Stimulated activated CD8-positive, alpha-beta memory T cell treated with anti-CD3 and anti-CD28 coated beads, Interleukin-7, amount 100 ng/mL, for 48 hours (primary cell): ENCODE measurements at places on chromosomes 4 and X.
A peak's percentile ranks its signal among the peaks of the same experiment; 100 is the strongest.

- no peak for DNase-seq
Observed at GRCh38 chrX:151985531-151985930, 11.1 kb upstream of the GABRE start.

- no peak for DNase-seq
Observed at GRCh38 chrX:16368696-16369095, 201.4 kb downstream of the MAGEB17 start.

- DNase-seq: no peak
Observed at GRCh38 chr4:82031376-82031927, 342.3 kb downstream of the HNRNPD start.

- DNase-seq: no peak
Observed at GRCh38 chr4:68724426-68724825, 54.0 kb upstream of the UGT2B15 start.

- DNase-seq: no peak
Observed at GRCh38 chr4:2938906-2939305, 24.3 kb downstream of the NOP14 start.

DNA sequence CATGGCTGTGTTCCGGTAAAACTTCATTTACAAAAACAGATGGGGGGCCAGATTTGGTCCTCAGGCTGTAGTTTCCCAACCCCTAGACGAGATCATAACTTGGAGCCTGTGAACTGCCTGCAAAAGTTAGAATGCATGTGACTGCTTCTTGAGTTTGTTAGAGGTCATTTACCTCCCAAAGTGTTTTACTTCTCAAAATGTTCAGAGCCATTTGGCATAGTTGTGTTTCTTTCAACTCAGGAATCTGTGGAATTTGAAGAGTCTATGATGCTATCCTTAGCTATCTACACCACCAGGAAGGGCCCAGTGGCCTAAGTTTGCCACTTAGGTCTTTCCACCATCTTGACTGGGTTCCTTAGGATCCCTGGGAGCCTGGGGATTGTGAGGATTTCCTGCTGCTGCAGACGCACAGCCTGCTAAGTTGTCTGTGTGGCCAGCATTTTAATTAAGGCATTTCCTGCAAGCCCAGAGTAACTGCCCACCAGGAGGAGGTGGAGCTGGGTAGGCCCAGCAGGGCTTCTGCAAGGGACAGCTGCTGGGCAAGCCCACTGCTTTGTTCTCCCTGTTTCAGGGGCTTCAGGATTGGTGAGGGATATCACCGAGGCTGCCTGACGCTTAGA, 53.1 kb downstream of the CCNI start:
- DNase-seq: no peak

DNA sequence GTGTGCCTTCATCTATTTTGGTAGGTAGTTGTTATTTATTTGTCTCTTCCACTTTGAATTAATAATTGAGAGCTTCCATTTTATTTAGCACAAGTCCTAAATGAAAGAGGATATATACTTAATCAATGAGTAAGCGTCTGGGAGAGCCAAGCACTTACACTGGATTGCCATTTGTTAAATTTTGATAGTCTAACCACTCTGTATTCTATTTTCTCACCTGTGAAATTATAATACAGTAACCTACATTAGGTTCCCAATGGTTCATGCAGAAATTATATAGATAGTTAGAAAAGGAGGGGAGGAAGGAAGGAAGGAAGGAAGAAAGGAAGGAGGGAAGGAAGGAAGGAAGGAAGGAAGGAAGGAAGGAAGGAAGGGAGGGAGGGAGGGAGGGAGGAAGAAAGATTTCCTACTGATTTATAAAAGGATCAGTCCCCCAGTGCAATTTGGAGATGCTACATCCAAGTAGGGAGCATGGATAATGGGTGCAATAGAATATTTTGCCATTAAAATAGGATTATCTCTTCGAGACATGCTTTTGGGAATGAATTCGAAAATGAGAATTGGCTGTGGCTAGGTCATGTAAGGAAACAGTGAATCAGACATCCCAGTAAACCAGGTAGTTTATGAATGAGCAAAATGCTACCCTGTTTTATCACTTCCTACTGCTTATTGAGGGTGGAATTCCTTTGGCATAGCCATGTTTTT, 239.8 kb downstream of the PCDH7 start:
- no peak for DNase-seq

- no peak for DNase-seq
Observed at GRCh38 chrX:38929966-38930421, 128.7 kb downstream of the MID1IP1 start.

DNA sequence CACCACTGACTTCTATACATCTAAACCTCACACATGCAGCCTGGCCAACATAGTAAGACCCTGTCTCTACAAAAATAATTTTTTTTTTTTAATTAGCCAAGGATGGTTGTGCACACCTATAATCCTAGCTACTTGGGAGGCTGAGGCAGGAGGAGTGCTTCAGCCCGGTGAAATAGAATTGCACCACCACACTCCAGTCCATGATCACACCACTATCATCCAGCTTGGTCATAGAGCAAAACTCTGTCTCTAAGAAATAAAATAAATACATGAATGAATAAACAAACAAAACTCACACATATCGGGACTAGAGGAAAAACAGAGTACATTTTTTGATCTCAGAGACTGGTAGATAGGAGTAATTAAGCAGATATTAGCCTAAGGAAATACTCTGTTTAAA, 66.6 kb upstream of the PDE5A start:
- no peak for DNase-seq

DNA sequence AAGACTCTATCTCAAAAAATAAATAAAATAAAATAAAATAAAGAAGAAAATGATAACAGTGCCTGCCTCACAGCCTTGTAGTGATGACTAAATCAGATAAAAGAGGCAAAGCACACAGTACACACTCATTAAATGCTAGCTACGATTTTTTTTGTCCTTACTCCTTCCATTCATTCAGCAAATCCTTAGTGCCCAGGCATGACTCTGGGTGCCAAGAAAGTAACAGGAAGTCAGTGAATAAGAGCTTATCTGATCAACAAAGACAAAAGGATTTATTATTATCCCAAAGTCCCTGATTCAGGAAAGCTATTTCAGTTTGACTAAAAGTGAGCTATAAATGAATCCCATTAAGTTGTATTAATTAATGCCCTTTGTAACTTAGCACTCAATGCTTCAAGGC, 92.7 kb downstream of the SH3KBP1 start:
- DNase-seq: no peak

GRCh38 chrX:25001808-25002660, 13.7 kb downstream of the ARX start:
- DNase-seq: no peak

DNA sequence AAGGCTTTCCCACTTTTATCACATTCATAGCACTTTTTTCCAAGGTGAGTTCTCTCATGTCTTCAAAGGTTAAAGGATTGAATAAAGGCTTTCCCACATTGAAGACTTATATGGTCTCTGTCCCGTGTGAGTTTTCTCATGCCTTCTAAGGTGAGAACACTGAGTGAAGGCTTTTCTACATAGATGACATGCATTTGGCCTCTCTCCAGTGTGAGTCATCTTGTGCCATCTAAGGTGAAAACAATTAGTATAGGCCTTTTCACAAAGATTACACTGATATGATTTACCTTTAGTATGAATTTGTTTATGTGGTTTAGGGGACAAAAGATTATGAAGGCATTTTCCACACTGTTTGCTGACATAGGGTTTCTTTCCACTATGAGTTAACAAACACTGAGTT, 21.2 kb downstream of the USP17L30 start:
- no peak for DNase-seq

DNA sequence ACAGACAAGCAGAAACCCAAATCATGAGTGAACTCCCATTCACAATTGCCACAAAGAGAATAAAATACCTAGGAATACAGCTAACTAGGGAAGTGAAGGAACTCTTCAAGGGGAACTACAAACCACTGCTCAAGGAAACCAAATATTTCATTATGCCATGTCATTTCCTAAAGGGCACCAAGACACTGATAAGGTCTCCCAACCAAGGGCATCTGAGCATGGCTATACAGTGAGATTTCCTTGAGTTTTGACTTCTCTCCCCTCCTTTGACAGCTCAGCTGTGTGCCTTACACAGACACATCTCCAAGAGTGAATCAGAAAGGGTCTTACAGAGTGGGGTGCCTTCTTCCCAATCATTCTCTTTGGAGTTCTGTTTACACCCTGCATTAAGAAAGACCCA, 40.4 kb downstream of the PCDH7 start:
- no peak for DNase-seq

GRCh38 chr4:121806411-121806810, 5.3 kb downstream of the EXOSC9 start:
- DNase-seq: no peak

- DNase-seq: peak; percentile 8
Observed at GRCh38 chr4:22607382-22607781, 85.4 kb upstream of the GBA3 start.

GRCh38 chrX:15674514-15674840, 9.9 kb upstream of the CLTRN start:
- no peak for DNase-seq

DNA sequence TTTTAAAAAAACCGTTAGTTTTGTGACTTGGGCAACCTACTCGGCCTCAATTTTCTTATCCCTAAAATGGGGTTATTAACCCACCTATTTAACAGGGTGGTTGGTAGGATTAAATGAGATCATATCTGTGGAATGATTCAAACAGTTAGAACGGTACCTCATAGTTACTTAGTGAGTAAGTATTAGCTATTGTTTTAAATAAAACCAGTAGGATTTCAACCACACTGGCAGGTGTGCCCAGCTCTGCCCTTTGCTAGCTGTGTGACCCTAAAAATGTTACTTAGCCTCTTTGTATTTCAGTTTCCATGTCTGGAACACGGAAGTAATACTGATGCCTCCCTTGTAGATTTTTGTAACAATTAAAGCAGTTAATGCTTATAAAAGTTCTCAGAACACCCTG, 225.8 kb upstream of the SPRY1 start:
- no peak for DNase-seq

GRCh38 chr4:168955674-168956073, 54.4 kb downstream of the CBR4 start:
- DNase-seq: no peak

DNA sequence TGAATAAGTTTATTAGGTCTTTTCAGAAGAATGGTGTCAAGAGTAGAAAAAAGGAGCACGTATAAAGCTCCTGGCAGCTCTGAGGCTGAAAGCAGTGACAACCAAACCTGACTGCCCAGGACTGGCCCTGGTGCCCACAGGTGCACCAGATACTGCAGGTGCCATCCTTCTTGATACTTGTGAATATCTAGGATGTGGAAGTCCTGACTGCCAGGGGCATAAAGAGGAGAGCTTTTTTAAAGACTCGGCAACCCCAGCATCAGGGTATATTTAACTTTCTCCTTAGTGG, 60.7 kb downstream of the TMEM150C start:
- DNase-seq: no peak

DNA sequence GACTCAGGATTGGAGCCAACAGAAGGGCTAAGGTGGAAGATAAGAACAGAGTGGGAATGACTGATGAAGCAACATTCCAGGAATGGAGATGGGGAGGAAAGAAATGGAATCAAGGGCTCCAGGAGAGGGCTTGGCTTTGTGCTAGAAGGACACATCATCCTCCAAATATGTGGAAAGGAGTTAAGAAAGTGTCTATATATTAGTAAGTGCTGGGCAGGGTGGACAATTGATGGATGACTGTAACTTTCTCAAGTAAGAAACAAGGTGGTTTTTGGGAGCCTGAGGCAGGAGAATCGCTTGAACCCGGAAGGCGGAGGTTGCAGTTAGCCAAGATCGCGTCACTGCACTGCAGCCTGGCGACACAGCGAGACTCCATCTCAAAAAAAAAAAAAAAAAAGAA, 71.6 kb upstream of the NFKB1 start:
- DNase-seq: no peak

DNA sequence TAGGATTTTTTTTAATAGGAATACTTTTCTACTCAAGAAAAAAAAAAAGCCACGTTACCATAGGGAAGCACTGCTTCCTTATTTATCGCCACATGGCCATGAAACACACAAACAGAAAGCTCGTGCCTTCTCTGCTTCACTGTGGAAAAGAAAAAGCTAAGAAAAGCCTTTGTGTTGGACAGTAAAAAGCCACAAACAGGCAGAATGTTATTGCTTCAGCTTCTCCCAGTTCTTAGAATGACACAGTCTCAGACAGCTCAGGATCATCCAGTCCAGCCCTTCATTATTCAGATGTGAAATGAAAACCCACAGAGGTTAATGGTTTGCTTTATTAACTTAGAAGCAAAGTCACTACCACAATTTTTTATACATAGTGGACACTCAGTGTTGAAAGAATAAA, 181.6 kb upstream of the NOCT start:
- DNase-seq: no peak

DNA sequence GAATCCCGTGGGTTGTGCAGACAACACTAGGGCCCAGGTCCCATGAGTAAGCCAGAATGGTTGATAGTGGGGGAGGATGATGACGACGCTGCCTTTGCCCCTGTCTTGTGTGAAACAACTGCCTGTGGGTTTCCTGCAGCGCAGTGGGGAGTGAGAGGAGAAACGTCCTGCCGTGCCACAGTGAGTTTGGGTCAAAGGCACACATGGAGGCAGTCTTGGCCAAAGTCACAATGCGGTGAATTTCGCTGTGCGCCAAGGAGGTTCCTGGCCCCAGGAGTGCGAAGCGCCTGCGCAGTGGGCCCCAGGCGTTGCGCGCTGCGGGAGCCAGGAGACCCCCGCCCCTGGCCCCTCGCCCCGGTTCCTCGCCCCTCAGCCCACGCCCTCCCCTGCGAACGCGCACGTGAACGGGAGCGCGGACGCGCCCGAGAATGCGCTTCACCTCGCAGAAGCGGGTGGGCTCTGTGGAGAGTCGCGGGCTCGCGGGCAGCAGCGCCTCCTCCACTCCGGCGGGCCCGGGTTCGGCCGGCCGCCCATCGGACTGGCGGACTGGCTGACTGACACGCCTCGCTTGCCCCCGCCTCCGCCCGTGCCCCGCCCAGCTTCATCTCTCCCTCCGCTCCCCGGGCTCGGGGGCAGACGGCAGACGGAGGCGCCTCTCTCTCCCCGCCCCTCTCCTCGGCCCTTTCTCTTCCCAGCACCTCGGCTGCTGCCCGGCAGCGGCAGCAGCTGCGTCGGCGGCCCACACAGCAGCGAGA, at the start of gene NUDT10:
NUDT10 (plus strand) TSS at position 635 of the 755 bp plus-strand sequence. CDS start 144 bp downstream, outside the sequence.
- DNase-seq: peak; percentile 33

DNA sequence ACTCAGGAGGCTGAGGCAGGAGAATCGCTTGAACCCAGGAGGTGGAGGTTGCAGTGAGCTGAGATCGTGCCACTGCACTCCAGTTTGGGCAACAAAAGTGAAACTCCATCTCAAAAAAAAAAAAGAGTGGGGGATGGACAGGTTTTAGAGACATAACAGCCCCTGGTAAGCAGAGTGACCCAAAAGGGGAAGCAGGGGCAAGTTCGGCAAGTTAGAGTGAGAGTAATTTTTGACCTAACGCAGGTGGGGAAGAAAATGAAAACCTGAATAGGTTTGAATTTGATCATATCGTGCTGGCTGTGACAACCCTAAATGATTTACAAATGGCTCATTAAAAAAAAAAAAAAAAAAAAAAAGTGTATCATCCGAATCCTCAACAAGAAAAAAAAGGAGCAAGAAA, 25.7 kb upstream of the TMEM131L start:
- DNase-seq: no peak

DNA sequence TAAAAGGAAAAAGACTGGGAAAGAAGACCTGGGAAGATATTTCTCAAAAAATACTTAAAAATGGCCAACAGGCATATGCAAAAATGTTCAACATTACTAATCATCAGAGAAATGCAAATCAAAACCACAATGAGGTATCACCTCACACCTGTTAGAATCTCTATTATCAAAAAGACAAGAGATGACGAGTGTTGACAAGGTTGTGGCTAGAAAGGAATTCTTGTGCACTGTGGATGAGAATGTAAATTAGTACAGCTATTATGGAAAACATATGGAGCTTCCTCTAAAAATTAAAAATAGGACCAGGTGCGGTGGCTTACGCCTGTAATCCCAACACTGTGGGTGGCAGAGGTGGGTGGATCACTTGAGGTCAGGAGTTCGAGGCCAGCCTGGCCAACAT, 50.0 kb downstream of the C4orf46 start:
- DNase-seq: no peak
